ENCODE measurements at places on chromosomes 16 and 17.

DNA sequence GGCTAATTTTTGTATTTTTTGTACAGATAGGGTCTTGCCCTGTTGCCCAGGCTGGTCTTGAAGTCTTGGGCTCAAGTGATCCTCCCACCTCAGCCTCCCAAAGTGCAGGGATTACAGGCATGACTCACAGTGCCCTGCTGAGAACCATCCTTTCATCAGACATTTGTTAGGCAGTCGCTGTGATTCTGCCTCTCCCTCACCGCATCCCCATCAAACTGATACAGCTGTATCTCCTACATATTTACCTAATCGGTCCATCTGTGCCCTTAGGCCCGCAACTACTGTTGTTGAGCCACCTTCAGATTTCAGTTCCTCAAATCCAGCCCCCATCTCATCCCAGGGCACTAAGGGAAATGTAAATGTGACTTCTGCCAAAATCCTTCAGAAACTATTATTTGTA lies 2.0 kb upstream of the SLC43A2 start:
- no peak for DNase-seq

- DNase-seq, result no peak
Measured at GRCh38 chr16:7517496-7517895, 184.9 kb downstream of the RBFOX1 start.

DNA sequence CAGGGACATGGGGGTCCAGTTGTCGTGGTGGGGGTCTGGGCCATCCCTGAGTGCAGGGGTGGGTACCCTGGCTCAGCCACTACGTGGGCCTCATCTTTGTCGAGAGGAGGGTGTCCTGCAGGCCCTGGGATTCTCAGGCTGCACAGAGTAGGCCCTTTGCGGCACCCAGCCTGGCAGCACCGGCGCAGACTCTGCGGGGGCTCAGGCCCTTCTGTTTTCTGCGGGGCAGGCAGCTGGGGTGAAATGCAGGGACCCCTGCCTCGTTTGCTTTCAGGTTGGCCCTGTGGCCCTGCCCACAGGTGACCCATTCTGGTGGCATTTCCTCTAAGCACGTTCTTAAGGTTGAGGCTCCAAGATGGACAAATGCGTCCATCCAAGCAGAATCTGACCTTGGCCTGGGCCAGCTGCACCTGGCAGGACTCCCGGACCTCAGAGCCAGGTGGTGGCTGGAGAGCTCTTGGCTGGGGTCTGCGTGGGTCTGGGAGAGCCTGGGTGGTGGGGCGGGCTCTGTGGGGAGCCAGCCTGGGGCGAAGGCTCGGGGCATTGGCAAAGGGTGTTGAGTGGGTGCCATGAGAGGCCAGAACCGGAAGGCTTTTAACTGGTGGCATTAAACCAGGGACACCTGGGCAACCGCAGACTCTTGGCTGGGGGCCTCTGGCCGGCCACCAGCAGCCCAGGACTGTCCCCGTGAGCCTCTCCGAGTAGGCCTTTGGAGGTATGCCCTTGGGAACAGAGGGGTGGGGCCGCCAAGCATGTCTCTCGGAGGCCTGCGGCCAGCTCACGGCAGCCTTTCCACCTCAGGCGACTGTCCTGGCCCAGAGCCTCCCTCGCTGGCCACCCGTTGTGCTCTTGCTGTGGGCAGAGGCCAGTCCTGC lies 16.9 kb downstream of the PRSS27 start:
- no peak for DNase-seq

DNA sequence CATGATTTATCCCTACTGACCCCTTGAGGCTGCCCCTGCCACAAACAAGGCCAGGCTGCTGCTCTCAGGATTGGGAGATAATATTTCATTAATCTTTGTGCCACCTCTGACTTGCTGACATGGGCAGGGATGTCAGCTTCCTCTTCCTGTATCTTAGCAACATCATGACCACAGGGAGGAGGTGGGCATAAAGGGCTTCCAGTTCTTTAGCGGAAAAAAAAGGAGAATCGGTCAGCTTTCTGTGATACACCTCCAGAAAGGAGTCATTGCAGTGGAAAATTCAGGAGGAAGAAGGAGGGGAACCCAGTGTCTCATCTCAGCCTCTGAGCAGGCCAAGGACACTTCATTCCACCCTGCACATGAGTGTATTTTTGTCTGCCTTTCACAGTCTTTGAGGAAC lies 206.8 kb upstream of the SDK2 start:
- DNase-seq, result no peak

DNA sequence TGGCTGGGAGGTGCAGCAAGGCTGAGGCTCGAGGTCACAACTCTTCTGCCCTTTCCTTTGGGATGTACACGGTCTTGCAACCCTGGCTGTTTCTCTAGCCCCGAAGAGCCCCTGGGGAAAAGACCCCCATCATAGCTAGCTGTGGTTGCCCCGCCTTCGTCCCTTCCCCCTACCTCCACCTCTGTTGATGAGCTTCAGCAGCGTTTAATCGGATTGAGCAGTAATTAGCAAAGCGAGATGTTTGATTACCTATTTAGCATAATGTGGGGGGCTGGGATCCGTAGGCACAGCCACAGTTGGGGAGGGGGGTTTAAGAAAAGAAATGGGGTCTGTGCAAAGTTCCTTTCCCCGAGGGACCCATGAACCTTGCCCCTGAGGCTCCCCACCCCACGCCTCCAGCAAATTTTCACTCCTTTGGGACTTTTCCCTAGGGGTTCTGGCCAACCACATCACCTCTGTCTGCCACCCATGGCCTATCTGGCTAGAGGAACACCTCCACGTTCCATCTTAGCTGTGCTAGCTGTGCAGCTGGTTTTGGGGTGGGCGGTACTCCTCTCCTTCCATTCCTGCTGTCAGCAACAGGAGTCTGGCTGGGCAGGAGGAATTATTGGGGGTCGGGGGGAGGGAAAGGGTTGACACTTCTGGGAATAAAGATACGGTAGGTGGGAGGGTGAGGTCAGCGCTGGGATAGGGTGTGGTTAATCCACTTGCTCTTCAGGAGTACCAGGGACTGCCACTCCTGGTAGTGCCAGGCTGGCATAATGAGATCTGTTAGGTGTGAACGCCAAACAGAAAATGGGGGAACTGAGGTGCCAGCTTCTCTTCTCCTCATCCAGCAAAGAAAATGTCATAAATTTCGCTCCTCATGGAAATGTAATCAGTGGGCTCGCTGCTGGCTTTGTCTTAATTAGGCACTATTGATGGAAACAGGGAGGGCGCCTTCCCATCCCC lies 1.3 kb upstream of the DNAH2 start:
- no peak for DNase-seq

DNA sequence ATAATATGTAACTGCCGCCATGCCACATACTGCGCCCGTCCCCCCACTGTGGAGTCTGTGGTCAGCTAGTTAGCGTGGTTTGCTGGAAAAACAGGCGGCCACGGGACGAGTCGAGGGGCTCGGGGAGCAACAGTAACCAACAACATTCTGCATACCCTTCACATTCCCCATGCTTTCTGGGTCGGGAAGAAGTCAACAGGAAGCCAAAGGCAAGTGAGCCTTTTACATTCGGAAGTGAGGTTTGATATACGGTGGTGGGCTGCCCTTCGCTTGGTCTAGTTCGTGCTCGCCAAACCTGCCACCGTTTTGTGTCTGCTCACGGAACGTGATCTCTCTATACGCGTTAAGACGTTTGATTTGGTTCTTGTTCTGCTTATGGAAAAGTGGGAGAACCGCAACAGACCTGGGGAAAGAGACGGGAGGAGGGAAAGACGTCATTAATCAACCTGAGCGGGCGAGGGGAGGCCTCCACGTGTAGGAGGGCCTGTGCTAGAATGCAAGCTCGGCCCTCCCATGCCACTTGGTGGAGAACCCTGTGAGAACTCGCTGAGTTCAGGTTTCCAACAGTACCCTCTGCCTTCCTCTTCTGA lies 28.9 kb upstream of the CFAP20 start:
- DNase-seq, result no peak

DNA sequence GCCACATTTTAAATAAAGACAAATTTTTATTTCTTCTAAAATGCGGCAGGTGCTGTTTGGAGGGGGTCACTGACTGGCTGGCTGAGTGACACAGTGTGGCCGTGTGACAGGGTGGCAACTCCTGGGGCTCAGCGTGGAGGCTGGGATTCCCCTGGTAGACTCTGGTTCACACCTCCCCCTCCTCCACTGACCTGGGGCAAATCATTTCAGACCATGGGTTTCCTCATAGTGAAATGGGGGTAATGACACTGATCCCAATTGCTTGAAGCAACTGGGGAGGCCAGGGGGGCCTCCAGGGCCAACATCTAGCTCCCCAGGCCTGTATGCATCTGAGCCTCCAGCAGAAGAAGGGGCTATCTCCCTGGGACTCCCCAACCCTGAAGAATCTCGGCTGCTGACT lies 6.6 kb downstream of the HSD11B2 start:
- DNase-seq, result no peak

- DNase-seq, result no peak
Measured at GRCh38 chr16:30982548-30983288, 2.3 kb upstream of the HSD3B7 start.

DNA sequence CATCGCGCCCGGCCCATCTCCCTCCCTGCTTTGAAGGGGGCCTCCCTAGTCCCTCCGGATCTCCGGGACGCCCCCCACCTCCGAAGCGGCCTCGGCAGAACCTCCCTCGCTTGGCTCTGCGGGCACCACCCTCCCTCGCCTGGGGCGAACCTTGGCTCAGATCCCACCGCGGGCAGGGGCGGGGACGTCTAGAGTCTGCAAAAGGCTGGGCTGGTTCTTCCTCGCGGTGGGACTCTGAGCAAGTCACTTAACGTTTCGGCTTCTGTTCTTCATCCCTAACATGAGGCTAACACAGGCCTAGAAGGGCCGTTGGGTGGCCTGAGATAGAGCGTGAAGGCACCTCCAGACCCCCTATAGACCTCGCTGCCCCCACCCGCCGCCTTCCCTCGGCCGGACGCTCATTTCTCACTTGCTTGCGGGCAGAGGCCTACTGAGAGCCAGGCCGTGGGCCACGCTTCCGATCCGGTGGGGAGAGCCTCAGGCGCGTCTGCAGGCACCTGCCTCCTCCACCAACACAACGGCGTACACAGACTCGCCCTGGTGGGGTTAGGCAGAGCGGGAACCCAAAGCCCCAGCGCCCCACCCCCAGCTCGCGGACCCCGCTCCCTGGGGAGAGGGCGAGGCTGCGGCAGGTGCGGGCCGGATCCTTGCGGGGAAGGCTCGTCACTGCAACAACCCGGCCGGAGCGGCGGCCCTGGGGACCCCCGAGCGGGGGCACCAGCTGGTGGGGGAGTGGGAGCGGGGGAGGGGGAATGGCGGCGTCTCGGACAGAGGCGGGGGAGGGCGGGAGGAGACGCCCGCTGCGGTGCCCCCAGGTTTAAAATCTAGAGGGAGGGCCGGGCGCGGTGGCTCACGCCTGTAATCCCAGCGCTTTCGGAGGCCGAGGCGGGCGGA lies 5.4 kb downstream of the MYO1C start:
- DNase-seq, result no peak

GRCh38 chr16:49664221-49665215 lies 191.4 kb downstream of the ZNF423 start:
- no peak for DNase-seq

DNA sequence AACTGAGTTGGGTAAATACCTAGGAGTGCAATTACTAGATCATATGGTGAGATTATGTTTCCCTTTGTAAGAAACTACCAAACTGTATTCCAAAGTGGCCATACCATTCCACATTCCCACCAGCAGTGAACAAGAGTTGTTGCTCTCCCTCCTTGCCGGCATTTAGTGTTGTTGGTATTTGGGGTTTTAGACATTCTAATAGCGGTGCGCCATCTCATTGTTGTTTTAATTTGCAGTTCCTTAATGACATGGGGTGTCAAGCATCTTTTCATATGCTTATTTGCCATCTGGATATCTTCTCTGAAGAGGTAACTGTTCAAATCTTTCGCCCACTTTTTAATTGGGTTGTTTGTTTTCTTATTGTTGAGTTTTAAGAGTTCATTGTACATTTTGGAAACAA lies 164.2 kb upstream of the LHX1 start:
- no peak for DNase-seq

DNA sequence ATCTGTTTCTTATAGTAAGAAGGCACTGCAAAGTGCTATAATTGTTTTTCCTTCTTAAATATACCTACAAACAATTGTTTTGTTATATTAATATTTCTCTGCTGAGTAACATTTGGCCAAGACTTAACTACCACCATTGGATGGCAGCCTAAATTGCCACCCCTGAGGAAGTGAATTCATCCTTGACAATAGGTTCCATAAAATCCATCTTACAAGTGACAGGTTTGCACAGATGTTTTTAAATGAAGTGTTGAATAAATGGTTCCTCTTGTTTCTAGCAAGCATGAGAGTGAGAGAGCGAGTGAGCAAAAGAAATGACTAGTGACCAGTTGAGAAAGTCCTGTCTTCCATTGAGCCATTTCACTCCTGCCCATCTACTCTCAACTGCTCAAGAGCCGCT lies 8.3 kb upstream of the MPHOSPH6 start:
- DNase-seq, result no peak

DNA sequence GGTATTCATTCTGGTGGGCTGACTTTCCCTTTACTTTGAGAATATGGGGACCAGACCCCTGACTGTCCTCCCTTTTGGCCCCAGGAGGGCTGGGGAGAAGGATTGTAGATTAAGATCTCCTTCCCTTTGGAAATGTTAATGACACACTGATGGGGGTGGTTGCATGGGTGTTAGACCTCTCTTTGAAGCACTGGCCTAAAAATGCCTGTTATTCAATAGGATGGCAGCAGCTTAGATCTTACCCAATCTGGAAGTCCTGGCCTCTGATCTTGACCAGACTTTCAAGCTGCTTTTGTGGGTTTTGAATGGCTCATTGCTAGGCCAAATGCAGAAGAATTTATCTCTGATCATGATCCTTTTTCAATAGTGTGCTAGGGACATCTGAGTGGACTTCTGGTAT lies 25.7 kb downstream of the MAP3K3 start:
- DNase-seq, result no peak

GRCh38 chr17:32852811-32853210 lies 24.1 kb downstream of the MYO1D start:
- DNase-seq, result no peak

- DNase-seq, result no peak
Measured at GRCh38 chr16:86073103-86073625, 174.2 kb downstream of the IRF8 start.

DNA sequence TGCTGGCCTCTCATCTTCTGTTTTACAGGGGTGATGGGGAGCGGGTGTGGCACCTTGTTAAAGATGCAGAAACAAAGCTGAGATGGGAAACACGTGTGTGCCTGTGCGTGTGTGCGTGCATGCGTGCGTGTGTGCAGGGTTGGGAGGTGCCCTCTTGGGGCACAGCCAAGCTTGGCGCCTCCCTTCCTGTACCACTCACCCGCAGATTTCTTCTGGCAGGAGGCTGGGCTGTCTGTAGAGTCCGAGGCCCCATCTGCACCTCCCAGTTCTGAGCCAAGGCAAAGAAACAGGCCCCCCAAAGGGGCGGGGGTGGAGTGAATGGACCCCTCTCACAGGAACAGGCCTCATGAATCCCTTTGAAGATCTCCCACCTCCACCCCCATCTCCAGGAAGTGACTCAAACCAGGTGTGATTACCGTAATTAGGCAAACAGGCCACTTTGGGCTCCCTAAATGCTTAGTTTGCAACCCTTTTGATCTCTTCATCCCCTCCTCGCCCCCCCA lies 20.9 kb downstream of the TNS4 start:
- peak; percentile 47 for DNase-seq

GRCh38 chr17:6543079-6544010 lies 13.0 kb downstream of the PITPNM3 start:
- DNase-seq, result no peak

- DNase-seq, result no peak
Measured at GRCh38 chr17:17752821-17753321, 71.6 kb downstream of the RAI1 start.

- no peak for DNase-seq
Measured at GRCh38 chr17:56499799-56500388, 93.6 kb upstream of the NOG start.
